ENCODE measurements at places on chromosomes 16 and 17.

- DNase-seq: no peak
These were observed 54.9 kb downstream of the GNAO1 start for GRCh38 chr16:56246051-56246817.

DNA sequence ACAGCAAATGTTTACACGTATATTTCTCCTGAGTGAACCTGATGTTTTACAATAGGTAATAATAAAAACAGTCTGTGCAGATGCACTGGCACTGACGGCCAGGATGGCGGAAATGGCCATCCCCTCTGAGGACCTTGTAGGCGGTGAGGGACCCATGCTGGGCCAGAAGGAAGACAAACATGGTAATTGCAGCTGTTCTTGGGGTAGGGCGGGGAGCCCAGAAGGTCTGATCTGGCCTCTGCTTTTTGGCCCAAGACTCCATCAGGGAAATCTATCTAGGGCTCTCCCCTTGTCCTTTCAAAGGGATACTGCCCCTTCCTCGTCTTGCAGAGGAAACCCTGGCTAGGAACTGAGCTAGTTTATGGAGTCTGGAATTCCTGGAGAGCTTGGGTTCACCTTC is 7.4 kb upstream of the LGALS9 start:
- no peak for DNase-seq

- no peak for DNase-seq
These were observed 17.2 kb downstream of the USP7 start for GRCh38 chr16:8946544-8946943.

- DNase-seq: no peak
These were observed 72.7 kb downstream of the PHKB start for GRCh38 chr16:47533744-47534292.

DNA sequence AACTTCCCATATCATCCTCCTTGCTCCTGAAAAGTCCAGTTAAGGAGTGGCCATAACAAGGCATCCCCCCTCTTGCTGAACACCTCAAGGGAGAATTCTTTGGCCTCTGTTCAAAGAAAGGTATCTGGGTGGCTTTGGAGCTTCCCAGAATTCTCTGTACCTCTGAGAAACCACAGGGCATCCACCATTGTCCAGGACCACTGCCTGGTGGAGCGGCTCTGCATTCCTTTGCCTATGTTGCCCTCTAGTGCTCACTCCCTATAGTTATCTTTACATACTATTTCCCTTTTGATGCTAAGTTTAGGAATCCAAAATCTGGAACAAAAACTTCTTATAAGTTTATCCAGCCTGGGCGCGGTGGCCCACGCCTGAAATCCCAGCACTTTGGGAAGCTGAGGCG is 30.3 kb downstream of the CHD9NB start:
- DNase-seq: no peak

DNA sequence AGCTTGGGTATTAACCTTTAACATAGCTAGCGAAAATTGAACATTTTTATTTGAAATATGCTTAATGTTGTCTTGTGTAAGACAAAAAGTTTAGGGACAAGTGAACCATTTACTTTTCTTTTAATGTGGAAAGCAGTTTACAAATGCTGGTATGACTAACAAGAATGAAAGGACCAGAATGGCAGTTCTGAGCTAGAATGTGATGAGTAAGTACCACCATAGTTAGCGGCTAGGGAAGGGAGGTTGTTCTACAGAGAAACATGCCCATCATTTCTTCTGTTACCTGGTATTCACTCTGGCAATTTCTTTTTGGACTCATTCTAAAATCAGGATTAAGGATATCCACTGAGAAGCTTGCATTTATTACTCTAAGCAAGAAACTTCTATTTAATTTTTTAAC is 121.1 kb downstream of the WWOX start:
- no peak for DNase-seq

DNA sequence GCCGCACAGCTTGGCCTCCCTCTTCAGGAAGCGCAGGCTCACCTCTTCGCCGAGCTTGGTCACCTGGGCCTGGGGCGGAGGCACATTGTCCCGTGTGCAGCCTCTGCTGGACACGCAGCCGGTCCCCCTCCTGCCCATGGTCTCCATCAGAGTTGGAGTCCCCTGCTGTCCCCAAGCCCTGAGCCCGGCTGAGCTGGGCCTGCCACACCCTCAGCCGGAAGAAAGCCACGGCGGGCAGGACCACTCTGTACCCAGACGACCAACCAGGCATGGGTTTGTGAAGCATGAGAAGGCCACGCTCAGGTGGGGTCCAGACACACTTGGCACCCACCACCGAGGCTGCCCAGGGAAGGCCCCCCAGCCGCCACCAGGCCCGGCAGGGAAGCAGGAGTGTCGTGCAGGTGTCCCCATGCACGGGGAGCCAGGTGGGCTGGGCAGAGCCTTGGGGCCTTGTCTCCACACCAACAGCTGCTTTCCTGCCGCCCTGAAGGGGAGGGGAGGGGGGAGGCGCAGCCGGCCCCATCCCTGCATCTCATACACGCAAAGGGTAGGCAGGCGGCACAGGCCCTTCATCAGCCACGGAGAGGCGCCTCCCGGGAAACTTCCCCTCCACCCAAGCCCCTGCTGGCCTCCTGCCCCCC is 5.2 kb downstream of the CCDC154 start:
- no peak for DNase-seq

- DNase-seq: no peak
These were observed 32.3 kb upstream of the CAPN15 start for GRCh38 chr16:495127-495748.

GRCh38 chr16:17470908-17471718 is at the start of gene XYLT1:
Gene XYLT1, minus strand, starts transcription at chr16:17470960. Its CDS starts 164 bp downstream, at chr16:17470796.
- DNase-seq: peak; percentile 38

DNA sequence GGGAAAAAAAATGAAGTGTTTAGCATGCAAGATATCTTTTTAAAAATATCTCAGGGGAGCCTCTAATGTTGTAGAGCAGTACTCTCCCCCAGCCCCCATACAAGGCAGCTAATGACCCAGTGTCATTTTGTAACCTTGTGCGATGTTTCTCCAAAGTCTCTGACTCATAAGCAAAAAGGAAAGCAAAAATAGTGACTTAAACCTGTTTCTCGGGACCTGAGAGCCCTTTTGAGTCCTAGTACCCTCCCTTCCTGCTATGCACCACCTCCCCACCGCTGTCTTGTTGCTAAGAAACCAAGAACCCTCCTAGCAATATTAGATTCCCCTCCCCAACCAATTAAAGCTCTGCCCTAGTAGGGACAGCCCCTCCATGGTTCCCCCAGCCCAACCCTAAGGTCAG is 2.8 kb downstream of the MYCBPAP start:
- no peak for DNase-seq

DNA sequence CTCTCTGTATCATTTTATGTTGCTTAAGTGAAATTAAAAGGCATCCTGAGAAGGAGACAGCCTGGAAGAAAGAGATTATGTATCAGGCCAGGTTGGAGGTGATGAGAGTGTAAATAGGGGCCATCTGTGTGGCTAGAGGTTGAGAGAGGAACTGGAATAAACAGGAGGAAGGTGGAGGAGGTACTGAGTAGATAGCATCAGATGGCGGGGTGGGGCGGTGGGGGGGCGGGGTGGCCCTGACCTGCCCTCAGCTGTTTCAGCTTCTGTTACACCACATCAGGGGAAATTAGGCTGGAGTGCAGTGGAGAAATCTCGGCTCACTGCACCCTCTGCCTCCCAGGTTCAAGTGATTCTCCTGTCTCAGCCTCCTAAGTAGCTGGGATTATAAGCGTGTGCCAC is 6.9 kb upstream of the KCNG4 start:
- no peak for DNase-seq

- DNase-seq: no peak
These were observed 24.0 kb downstream of the PCTP start for GRCh38 chr17:55774846-55775271.

DNA sequence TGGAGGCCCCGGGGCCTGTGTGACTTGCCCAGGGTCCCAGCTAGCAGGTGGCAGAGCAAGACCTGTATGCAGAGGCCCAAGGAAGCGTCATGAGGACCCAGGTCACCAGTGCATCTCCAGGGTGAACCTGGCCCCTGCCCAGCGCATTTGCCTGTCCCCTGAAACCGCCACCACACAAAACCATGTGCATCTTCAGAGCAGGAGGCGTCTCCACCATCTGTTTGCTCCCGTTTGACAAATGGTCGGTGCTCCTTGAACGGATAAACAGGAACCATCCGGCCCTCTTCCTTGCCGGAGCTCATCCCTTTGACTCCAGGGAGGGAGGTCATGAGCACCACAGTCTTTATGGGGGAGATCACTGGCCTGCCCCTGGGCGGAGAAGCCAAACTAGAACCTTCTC is 62.5 kb downstream of the JPH3 start:
- no peak for DNase-seq

DNA sequence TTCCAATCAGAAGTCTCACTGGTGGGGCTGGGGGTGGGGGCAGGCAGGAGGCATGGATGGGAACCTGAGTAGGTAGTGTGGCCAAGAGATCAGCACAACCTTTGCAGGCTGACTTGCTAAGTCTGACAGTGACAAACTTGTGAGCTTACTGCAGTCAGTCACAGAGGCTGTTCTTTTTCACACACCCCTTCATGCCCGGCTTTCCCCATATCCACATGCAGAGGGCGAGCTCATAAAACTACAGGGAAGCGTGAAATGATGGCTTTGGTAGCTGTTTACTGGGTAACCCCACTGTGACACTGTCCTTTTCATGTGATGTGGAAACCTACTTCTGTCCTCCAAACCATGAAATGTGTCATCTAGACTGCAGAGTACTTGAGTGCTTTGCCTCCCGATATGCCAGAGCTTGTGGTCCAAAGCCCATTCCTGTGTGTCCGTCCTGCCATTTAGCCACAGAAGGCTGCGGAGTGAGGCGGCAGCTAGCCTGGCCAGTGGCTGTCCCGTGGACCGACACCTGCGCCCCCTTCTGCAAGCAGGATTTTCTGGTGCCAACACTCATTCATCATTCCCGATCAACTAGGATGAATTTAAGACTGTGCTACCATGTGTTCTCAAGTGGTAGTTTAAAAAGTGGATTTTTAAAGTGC is 9.8 kb downstream of the GEMIN4 start:
- DNase-seq: no peak

GRCh38 chr17:59149051-59149450 is 5.9 kb downstream of the SKA2 start:
- no peak for DNase-seq

- no peak for DNase-seq
These were observed 4.0 kb upstream of the NPRL3 start for GRCh38 chr16:142405-142967.

- DNase-seq: no peak
These were observed 235.9 kb downstream of the FOXL1 start for GRCh38 chr16:86814256-86814655.

DNA sequence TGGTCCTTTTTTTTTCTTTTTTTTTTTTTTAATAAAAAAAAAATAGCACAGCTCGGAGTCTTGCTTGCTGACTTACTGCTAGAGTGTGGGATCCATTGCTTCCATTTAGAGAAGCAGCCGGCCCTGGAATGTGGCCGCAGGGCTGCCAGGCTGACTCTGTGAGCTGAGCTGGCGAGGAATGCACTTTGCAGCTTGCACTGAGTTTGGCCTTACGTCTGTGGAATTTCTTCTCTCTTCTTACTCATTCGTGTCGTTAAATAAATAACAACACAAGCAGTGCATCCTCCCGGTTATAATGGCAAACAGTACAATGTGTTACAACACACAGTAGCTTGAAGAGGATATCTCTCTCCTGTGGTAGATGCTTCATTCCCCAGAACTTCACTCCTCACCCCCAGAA is 69.2 kb downstream of the PRKCB start:
- DNase-seq: no peak

DNA sequence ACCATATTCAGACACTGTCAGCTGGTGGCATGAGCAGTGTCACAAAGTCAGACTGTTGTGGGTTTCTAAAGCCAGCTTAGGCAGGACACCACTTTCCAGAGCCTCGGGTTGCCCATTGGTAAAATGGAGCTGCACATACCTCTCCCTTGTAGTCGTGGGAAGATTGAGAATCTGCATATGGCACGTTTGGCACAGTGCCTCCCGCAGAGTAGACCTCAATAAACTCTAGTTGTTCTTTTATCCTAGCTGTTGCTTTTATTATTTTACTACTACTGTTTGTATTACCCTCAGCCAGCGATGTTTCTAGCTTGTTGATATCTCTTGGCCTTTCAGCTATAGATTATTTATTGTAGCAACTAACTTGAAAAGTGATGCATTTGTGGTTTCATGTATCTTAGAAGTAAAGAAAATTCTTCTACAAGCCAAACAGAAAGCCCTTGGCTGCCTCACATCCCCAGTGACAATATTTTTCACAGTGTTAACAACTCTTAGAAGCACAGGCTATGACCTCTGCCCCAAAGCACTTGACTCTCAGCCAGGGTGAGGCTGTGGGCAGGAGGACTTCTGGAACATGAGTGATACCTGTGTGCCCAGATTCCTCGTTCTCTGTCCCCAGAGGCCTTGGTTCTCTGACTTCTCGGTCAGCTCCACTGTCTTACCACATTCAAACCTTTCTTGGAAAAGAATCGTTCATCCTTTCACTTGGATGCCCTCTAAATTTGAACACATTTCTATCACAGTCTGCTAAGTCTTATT is 351.6 kb downstream of the SNX29 start:
- no peak for DNase-seq

GRCh38 chr17:28484296-28484695 is 10.9 kb downstream of the SLC13A2 start:
- no peak for DNase-seq

- DNase-seq: no peak
These were observed 8.4 kb upstream of the SLC47A2 start for GRCh38 chr17:19724501-19725420.

- no peak for DNase-seq
These were observed 14.5 kb downstream of the IL34 start for GRCh38 chr16:70660672-70661350.

DNA sequence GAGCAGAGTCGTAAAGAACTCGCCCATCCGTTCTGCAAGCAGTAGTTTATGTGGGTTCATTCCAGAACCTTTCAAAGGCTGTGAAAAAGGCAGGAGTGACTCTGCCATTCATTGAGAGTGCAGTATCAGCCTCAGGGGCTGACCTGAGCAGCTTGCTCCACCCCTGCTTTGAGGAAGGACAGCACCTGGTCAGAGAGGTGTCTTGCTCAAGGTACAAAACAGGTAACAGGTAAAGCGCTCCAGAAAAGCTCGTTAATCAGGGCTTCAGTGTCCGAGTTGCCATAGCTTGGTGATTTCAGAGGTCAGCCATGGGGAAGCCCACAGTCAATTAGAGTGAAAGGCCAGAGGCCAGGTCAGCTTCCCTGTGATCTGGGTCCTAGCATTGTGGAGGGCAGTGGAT is 251.1 kb downstream of the ABCC12 start:
- DNase-seq: no peak

- DNase-seq: peak; percentile 46
These were observed 41.8 kb downstream of the BRD7 start for GRCh38 chr16:50326835-50327465.

- no peak for DNase-seq
These were observed 354.3 kb downstream of the CPPED1 start for GRCh38 chr16:12449374-12449773.

Measured in effector memory CD4-positive, alpha-beta T cell (primary cell).